Fibroblast of skin of right biceps (primary cell): ENCODE measurements at places on chromosomes 5 and 9.

GRCh38 chr5:171571663-171572062 lies 152.2 kb downstream of the FGF18 start:
- peak; percentile 54 for DNase-seq

GRCh38 chr5:179870403-179870903 lies 11.8 kb upstream of the MRNIP start:
- peak; percentile 28 for DNase-seq

GRCh38 chr5:62127098-62127736 lies 178.8 kb upstream of the KIF2A start:
- DNase-seq: no peak

- no peak for DNase-seq
These were observed 202.9 kb downstream of the ACTL7B start for GRCh38 chr9:108652851-108653250.

DNA sequence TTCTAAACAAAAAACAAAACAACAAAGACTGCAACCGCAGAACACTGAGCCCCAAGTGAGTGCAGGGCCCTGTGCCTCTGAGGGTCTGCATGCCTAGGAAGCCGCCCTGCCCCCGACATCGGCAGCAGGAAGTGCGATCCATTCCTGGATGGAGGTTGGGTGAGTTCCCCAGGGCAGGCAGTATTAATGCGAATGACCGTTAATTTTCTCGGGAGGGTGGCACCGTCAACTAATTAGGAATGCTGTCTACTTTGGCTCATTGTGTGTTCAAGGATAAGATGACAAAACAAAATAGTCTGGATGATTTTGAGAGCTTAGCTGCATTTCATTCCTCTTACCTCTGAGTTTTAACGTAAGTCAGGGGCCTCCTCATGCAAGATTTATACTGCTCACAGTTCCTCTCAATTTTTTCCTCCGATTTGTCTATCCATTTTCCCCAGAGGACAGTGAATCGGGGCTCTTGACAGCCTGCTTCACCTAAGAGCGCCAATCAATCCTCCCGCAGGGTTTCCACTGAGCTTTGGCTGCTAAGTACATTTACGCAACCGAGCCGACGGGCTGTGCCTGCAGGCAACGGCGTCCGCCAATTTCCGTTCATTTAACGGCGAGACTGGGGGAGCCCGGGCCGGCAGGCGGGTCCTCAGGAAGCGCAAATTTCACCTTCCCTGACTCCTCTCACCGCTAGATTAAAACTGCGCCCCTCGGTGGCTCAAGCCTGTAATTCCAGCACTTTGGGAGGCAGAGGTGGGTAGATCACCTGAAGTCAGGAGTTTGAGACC lies 2.9 kb upstream of the NXNL2 start:
- peak; percentile 64 for DNase-seq
